Naive thymus-derived CD4-positive, alpha-beta T cell (primary cell): ENCODE measurements at places on chromosomes 1 and 21. TPM values are rescaled to one million over a fixed set of nuclear protein-coding genes. Genes with fewer than 3 reads are reported as not detected.

DNA sequence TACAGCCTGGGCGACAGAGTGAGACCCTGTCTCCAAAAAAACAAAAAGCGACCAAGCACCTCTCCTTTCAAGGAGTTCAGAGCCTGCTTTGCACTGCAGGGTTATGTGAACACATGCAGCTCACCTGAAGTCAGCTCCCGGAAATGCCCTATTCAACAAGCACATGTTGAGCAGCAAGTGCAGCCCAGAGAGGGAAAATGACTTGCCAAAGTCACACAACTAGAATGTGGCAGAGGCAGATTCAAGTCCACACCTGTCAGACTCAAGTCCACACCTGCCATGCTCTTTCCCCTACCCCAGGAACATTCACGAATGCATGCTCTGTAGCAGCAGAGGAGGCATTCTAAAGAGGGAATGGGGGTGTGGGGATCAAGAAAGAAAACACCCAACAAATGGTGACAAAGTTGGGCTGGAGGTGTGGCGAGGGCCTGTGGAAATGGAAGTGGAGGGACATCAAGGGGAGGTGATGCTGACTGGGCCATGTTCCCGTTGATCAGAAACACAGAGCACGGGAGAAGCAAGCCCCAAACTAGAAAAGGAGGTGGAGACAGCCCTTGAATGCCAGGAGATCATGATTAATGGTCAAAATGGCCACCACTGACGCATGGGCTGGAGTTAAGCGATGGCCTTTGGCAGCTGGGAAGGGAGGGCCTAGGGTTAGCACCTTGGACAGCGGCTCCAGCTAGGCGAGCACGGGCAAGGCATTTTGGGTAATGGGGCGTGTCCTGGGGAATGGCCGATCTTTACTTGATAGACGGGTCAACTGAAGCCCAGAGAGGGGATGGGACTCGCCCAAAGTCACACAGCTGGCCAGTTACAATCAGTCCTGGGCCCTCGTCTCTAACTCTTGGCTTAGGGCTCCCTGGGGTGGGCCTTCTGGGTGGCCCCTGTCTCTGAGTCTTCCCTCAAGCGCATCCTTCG is 21.5 kb downstream of the RAP1GAP start:
- H3K27ac ChIP-seq: no peak overlapping the region
- no peaks in the 10 kb centered on the region for H3K36me3 ChIP-seq
- H3K4me3 ChIP-seq: no peak overlapping the region
- no peak for DNase-seq
- no peaks in the 10 kb centered on the region for H3K27me3 ChIP-seq

- H3K4me3 ChIP-seq: no peak overlapping the region
- DNase-seq: no peak
- H3K27ac ChIP-seq: no peak overlapping the region
Measured at GRCh38 chr1:20373286-20373685, 82.6 kb downstream of the VWA5B1 start.

DNA sequence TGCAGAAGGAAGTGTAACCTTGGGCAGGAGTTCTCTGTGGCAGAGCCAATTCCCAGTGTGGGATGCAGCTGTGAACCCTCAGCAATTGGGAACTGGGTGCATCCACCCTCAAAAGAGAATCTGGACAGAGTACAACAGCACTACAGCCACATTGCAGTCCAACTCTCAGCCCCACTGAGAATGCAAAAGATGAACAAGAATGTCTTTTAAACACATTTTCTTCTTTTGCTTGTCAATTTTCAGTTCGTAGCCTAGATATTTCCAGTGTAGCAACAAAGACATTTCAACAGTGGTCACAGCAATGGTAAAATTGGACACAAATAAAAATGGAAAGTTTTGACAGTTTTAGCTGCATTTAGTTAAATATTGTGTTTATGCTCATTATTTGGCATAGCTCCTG is 114.0 kb upstream of the APP start:
- no peak overlapping the region for H3K27ac ChIP-seq
- no peak for DNase-seq
- H3K4me1 ChIP-seq: no peaks in the 10 kb centered on the region
- no peaks in the 10 kb centered on the region for H3K36me3 ChIP-seq
- H3K27me3 ChIP-seq: no peaks in the 10 kb centered on the region
- H3K4me3 ChIP-seq: no peak overlapping the region

DNA sequence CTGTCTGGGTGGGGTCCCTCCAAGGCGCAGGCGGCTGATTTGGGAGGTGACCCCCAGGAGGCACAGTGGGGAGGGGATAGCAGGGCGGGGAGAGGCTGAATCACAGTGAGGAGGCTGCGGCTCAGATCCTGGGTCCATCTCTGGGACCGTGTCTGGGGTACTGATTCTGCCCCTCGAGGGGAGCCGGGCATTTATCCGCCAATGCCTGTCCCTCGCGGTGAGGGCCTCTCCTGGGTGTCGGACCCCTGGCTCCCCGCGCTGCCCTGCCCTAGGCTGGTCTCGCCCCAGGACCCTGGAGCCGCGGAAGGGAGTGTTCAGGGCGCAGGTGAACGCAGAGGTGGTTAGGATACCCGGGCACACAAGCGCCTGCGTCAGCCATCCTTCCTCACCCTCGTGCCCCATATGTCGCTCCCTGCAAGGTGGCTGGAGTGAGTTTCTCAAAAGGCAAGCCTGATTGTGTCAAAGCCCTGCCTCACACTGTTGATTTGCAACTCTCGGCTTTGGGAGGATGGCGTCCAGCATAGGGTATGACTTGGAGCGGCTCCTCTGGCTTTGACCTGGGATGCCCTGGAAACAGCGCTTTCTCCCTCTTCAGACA is 530.9 kb downstream of the PTPRU start:
- H3K27ac ChIP-seq: no peak overlapping the region
- H3K4me1 ChIP-seq: no peaks in the 10 kb centered on the region
- DNase-seq: no peak
- H3K4me3 ChIP-seq: no peak overlapping the region

- H3K27ac ChIP-seq: no peak overlapping the region
- no peak for DNase-seq
- no peaks in the 10 kb centered on the region for H3K27me3 ChIP-seq
- H3K36me3 ChIP-seq: no peaks in the 10 kb centered on the region
- H3K4me1 ChIP-seq: no peaks in the 10 kb centered on the region
Measured at GRCh38 chr1:68313735-68314134, 81.4 kb upstream of the WLS start.

DNA sequence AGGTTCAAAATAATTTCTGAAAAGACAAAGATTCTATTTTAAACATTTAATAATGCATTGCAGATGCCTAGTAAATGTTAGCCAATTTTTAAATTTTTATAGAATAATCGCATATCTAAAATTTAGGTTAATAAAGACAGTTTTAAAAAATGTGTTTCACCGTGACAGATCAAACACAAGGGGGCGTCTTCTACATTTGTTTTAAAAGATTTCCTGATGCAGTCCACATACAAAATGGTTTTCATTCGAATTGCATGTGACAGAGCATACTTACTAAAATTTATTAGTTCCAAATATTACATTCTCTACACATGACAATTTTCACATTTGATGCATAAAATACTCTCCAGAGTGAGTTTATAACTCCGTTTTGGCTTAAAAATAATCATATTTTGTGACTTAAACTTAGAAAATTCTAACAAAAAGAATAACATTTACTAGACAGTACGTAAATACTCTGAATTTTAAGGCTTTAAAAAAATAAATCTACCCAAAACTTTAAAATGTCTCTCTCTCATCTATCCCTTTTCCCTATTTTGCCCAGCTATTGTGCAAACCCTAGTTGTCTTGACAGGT is 75.5 kb downstream of the ADAMTS1 start:
- no peaks in the 10 kb centered on the region for H3K4me1 ChIP-seq
- no peaks in the 10 kb centered on the region for H3K36me3 ChIP-seq

GRCh38 chr21:38343691-38344090 is 86.9 kb downstream of the KCNJ15 start:
- no peaks in the 10 kb centered on the region for H3K4me1 ChIP-seq
- H3K36me3 ChIP-seq: no peaks in the 10 kb centered on the region
- DNase-seq: no peak

DNA sequence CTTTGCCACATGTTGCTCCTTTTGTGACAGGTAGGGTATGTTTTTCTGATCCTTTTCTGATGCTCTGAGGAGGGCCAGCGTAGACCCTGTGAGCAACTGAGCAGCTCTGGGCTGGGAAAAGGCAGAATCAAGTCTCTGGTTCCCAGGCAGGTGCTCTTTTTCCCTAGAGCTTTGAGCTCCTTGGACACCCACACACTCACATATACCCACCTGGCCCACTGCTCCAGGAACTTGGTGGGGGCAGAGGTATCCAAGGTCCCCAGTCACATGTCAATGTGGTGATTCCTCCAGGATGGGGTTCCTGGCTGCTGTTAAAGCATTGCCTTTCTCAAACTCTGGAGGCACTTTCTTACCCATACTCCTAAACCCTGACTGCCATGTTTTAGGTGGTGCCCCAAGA is 5.4 kb downstream of the CD2 start:
- no peak for DNase-seq
- H3K36me3 ChIP-seq: peaks cover 35% of the 10 kb centered on the region
- peak overlapping the region; percentile 89 for H3K27ac ChIP-seq
- no peaks in the 10 kb centered on the region for H3K27me3 ChIP-seq
- peak overlapping the region; percentile 55 for H3K4me3 ChIP-seq

DNA sequence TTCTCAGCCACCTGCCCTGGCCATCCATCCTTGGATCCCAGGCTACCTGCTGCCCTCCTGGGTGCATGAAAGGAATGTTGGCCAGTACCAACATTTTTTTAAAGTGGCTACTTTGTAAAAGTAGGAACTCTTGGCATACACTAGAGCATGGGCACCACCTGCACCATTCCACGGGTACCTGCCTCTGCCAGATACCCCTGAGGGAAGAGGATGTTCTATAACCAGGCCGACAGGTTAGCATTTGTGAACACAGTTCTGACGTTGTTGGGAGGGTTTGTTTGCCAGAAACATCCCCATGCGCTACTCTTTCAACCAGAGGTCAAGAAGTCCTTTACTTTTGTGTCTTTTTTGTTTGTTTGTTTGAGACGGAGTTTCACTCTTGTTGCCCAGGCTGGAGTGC is 43.0 kb downstream of the EVA1C start:
- H3K36me3 ChIP-seq: peaks cover 5% of the 10 kb centered on the region
- no peak overlapping the region for H3K27ac ChIP-seq
- no peak for DNase-seq
- no peaks in the 10 kb centered on the region for H3K27me3 ChIP-seq
- no peak overlapping the region for H3K4me3 ChIP-seq

DNA sequence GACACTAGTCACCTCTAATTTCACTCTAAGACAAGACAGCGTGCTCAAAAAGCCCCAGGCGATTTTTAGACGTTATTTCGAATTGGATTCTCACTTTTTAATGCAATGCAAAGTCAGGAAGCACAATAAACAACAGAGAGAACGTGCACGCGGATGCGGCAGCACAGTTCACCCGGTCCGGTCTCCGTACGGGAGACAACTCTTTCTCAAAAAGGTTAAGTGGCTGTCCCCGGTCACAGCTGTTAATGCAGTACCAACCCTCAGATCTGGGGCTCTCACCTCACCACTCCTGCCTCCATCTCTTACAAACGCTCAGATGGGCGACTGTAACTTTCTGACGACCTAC is 1.2 kb downstream of the HP1BP3 start:
- DNase-seq: no peak
- peak overlapping the region; percentile 85 for H3K4me3 ChIP-seq
- H3K27ac ChIP-seq: peak overlapping the region; percentile 94

DNA sequence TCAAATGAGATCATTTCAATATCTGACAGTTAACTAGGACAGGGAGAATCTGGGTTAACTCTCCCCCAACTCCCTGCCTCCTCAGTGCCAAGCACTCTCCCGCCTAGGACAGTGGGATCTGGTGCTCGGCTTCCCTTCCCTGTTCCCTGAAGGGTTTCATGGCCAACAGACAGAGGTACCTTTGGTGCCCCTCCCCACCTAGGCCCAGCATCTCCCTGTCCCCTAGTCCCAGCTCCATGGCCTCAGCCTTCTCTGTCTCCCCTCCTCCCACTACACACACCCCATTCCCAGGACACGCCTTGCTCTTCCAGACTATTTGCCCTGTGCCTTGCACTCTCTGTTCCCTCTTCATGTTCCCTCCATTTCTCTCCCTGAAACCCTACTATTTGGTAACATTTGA is 77.1 kb downstream of the CD247 start:
- H3K27me3 ChIP-seq: no peaks in the 10 kb centered on the region
- peaks cover 18% of the 10 kb centered on the region for H3K36me3 ChIP-seq
- DNase-seq: no peak
- H3K4me3 ChIP-seq: no peak overlapping the region
- peak overlapping the region; percentile 57 for H3K27ac ChIP-seq

- H3K4me1 ChIP-seq: no peaks in the 10 kb centered on the region
- no peak overlapping the region for H3K27ac ChIP-seq
- H3K4me3 ChIP-seq: no peak overlapping the region
- peaks cover 88% of the 10 kb centered on the region for H3K36me3 ChIP-seq
- no peak for DNase-seq
Measured at GRCh38 chr1:46689356-46689755, 17.7 kb downstream of the TEX38 start.

GRCh38 chr1:227125929-227126545 is 185.9 kb downstream of the COQ8A start:
- no peaks in the 10 kb centered on the region for H3K4me1 ChIP-seq
- H3K4me3 ChIP-seq: no peak overlapping the region
- H3K27ac ChIP-seq: no peak overlapping the region
- H3K27me3 ChIP-seq: no peaks in the 10 kb centered on the region
- no peaks in the 10 kb centered on the region for H3K36me3 ChIP-seq

DNA sequence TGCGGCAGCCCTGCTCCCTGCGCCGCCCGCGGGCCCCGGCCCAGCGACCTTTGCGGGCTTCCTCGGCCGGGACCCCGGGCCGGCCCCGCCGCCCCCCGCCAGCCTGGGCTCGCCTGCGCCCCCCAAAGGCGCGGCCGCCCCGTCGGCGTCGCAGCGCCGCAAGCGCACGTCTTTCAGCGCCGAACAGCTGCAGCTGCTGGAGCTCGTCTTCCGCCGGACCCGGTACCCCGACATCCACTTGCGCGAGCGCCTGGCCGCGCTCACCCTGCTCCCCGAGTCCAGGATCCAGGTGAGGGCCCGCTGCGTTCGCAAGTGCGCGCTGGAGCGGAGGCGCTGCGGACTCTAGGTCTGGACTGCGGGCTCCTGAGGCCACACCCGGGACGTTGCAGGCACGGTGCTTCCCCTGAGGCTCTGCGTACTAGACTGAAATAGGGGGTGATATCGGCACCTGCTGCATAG is 351 bp downstream of the MIXL1 start:
- no peaks in the 10 kb centered on the region for H3K27me3 ChIP-seq
- no peak overlapping the region for H3K27ac ChIP-seq
- H3K4me1 ChIP-seq: no peaks in the 10 kb centered on the region
- peak; percentile 11 for DNase-seq
- H3K36me3 ChIP-seq: no peaks in the 10 kb centered on the region

The CD244 gene
- 4.6 TPM for total RNA-seq

The COL16A1 gene
- total RNA-seq: not detected

The LENEP gene
- not detected for total RNA-seq

The PTPRC gene
- total RNA-seq: 1,121 TPM

The ZFP69B gene
- 8.0 TPM for total RNA-seq
